ENCODE measurements at places on chromosomes 12 and 14. TPM values are rescaled to one million over a fixed set of nuclear protein-coding genes. Genes with fewer than 3 reads are reported as not detected.

- H3K36me3 ChIP-seq, result no peaks in the 10 kb centered on the region
- H3K4me1 ChIP-seq, result no peaks in the 10 kb centered on the region
- no peak for DNase-seq
- no peak overlapping the region for H3K4me3 ChIP-seq
- no peaks in the 10 kb centered on the region for H3K27me3 ChIP-seq
- H3K27ac ChIP-seq, result no peak overlapping the region
These were observed 16.8 kb downstream of the C14orf132 start for GRCh38 chr14:96055753-96056508.

DNA sequence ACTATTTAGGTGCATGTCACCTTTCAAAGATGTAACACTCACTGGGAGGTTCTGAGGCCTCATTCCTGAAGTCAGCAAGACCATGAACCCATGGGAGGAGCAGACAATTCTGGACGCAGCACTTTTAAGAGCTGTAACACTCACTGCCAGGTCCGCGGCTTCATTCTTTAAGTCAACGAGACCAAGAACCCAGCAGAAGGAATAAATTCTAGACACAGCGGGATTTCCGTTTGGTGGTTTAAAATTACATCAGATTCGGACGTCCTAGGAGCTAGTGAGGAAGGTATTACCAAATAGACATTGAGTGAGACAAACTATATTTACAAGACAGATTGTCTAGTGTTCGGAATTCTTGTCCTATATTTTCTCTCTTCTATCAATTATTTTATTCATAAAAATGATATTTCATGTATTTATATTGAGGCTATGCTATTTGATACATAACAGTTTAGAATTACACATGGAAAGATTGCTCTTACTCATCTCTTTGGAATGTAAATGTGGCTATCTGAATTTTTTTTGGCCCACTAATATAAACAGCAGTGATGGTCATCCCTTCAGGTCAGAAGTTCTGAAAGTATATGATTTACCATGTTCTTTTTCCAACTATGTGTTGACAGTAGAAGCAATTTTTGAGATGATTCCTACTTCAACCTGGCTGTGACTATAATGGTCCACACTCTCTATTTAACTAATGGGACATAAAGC is 1973.0 kb upstream of the FLRT2 start:
- H3K4me1 ChIP-seq, result no peaks in the 10 kb centered on the region
- no peak overlapping the region for H3K27ac ChIP-seq
- DNase-seq, result no peak

GRCh38 chr14:73713803-73714655 is at the start of gene PNMA1:
TSS of gene PNMA1 (minus strand) at chr14:73714384. CDS start at chr14:73713639, 745 bp downstream.
- H3K36me3 ChIP-seq, result no peaks in the 10 kb centered on the region
- H3K4me3 ChIP-seq, result peak within 1 kb of the TSS; percentile 96
- no peaks in the 10 kb centered on the region for H3K27me3 ChIP-seq

DNA sequence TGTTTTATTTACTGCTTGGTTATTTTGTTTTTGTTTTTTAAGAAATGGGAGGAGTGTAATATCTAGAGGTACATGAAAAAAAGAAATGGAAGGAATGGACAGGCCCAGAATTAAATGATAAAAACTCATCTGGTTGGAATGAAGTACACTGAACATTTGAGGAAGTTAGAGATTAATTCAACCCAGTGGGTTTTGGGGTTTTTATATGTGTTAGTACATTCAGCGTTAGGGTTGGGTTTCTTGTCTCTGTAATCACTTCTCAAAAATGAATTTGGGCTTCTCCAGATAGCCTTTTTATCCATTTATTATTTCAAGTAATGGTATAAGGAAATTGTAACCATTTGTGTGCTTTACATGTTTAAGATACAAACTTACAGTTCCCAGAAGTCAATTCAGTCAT is 19.5 kb upstream of the NUP107 start:
- no peak overlapping the region for H3K4me3 ChIP-seq
- no peak overlapping the region for H3K27ac ChIP-seq

The ESR2 gene
- 33.3 TPM for total RNA-seq

GRCh38 chr12:131368668-131369071 is 342.2 kb upstream of the SFSWAP start:
- H3K27ac ChIP-seq, result no peak overlapping the region
- peaks cover 27% of the 10 kb centered on the region for H3K4me1 ChIP-seq
- no peaks in the 10 kb centered on the region for H3K36me3 ChIP-seq
- peak; percentile 13 for DNase-seq
- no peak overlapping the region for H3K4me3 ChIP-seq
- no peaks in the 10 kb centered on the region for H3K27me3 ChIP-seq

DNA sequence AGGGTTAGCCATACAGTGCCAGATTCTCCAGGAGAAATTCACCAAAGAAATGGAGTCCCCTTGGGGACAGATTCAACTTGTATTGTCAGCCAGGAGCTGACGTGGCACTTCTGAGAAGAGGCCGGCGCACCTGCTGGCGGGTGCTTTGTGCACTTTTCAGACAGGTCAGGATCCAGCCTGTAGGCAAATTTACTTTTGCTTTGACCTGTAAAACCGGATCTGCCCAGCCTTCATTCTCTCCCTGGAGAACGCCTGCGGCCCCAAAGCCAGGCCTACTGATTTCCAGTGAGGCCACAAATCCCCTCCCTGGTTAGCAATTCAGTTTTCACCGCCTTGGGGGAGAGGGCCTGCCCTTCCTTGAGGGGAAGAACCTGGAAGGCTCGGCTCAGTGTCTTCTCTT is 17.4 kb downstream of the P2RX4 start:
- no peaks in the 10 kb centered on the region for H3K27me3 ChIP-seq
- no peak overlapping the region for H3K4me3 ChIP-seq
- H3K4me1 ChIP-seq, result no peaks in the 10 kb centered on the region

DNA sequence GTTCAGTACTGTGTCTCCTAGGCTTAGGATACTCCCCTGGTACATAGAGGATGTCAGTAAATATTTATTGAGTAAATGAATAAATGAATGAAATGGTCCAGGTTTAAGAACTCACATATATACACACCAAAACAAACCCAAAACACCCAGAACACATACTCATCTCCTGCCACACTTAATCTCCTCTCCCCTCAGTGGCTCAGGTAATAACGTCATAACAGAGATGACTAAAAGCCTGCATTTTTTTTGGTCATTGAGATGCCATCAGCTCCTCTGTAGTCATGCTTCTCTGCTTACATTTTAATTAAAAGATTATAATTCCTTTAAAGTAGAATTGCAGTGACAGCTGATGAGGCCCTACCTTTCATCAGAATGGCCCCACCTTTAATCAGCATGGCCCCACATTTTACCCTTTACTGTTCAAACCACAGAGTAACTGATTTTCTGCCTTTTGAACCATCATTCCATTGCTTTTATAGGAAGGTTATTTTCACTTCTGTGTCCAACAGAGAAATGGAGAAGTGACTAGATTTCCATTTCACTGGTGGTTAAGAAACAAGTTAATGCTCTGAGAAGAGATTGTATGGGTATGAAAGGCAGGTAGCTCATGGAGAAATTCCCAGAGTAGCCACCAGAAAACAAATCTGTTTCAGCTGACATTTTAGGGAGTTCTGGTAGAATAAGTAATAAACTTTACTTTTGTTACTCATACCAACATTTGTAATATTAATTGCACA is 193.4 kb upstream of the ATP2B1 start:
- no peak overlapping the region for H3K27ac ChIP-seq
- peaks cover 9% of the 10 kb centered on the region for H3K4me1 ChIP-seq
- H3K4me3 ChIP-seq, result no peak overlapping the region
- DNase-seq, result no peak

- no peak overlapping the region for H3K27ac ChIP-seq
- H3K4me1 ChIP-seq, result peaks cover 4% of the 10 kb centered on the region
- no peak for DNase-seq
- H3K27me3 ChIP-seq, result no peaks in the 10 kb centered on the region
- H3K4me3 ChIP-seq, result no peak overlapping the region
- no peaks in the 10 kb centered on the region for H3K36me3 ChIP-seq
These were observed 36.1 kb downstream of the CRY1 start for GRCh38 chr12:107057071-107057834.

DNA sequence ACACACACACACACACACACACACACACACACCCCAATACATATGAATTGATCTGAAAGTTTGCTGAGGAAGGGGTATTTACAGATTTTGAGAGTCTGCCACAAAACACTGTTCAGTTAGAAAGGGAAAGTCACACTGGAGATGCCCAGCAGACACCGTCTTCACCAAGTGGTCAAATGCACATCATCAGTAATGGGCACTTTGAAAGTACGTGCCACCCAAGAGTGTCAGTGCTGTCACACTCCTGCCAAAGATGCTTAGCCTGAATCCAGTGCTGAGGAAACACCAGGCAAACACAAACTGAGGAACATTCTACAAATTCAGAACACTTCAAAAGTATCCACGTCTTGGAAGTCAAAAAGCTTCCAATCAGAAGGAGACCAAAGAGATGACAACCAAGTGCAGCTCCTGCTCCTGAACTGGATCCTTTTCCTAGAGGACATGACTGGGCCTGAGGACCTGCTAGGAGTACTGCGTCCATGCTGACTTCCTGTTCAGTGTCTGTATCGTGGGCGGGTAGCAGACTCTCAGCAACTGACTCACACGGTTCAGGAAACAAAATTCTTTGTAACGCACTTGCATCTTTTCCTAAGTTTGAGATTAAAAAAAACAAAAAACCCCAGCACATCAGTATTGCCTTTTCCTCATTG is 18.6 kb downstream of the PSMC1 start:
- H3K4me3 ChIP-seq, result no peak overlapping the region
- H3K4me1 ChIP-seq, result peaks cover 19% of the 10 kb centered on the region
- H3K36me3 ChIP-seq, result no peaks in the 10 kb centered on the region
- no peak overlapping the region for H3K27ac ChIP-seq
- peak; percentile 14 for DNase-seq

The GLIPR1L1 gene
- total RNA-seq, result 1.9 TPM

The COQ5 gene
- 31.3 TPM for total RNA-seq

DNA sequence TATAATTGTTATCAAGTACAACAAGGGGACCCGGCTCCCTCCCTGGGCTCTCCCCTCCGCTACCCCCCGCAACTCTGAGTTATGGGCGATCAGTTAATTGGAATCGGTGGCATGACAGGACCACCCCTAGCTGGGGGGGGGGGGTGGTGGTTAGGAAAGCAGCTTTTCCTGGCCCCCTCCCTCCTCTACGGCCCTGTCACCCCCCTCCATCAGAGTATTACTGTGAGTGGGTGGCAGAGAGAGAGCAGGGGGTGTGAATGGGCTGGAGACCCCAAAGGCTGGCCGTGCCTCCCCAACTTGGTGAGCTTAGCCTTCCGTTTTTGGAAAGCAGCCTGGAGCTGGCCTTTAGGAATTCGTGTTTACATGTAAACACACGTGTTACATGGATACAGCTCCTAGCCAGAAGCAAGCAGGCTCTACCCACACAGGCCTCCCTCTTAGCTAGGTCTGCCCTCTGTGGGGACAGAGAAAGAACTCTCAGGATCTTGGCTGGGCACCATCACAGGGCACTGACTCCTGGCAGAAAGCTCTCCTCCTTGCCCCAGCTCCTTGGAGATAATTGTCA is 1.1 kb upstream of the HOXC4 start:
- H3K4me1 ChIP-seq, result peaks cover 10% of the 10 kb centered on the region
- no peak overlapping the region for H3K4me3 ChIP-seq
- no peaks in the 10 kb centered on the region for H3K27me3 ChIP-seq
- no peaks in the 10 kb centered on the region for H3K36me3 ChIP-seq

The SERPINA12 gene
- 0.25 TPM for total RNA-seq

DNA sequence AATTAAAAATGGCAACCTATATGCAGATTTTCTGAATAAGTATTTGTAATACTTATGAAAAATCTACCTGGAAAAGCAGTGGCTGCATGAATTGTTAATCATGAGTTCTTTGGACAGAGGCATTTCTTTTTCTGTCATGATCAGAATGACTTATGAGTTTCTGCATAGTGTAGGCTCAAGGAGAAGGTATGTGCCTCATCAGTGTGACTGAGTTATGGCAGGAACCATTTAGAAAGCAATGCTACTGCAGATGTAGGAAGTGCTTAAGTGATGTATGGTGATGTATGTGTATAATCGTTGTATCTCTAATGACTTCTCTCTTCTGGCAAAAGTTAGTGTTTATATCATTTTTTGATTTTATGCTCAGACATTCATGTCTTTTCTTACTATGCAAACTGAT is 816.4 kb upstream of the FBXO33 start:
- H3K36me3 ChIP-seq, result no peaks in the 10 kb centered on the region
- H3K27me3 ChIP-seq, result no peaks in the 10 kb centered on the region

The KRT82 gene
- total RNA-seq, result not detected

DNA sequence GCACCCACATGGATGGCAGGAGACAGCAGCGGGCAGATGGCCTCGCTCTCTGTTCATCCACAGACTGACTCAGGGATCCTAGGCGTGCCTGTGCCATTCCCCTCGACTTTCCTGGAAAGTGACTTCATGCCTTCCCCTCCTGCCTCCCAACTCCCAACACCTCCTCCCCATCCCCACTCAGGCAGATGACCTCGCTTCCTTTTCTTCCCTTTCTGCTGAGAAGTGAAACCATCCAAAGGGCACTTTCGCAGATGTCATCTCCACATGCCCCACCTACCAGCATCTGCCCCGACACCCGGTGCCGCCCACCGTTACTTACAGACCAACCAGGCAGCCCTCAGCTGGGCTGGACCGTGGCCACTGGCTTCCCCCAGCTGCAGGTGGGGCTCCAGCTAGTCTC is 29.6 kb downstream of the BEGAIN start:
- H3K4me3 ChIP-seq, result no peak overlapping the region
- no peak for DNase-seq
- no peak overlapping the region for H3K27ac ChIP-seq

GRCh38 chr12:122499991-122500684 is 594 bp downstream of the ZCCHC8 start:
- H3K4me1 ChIP-seq, result peaks cover 4% of the 10 kb centered on the region
- DNase-seq, result peak; percentile 58
- H3K4me3 ChIP-seq, result peak overlapping the region; percentile 90
- no peaks in the 10 kb centered on the region for H3K27me3 ChIP-seq
- peak overlapping the region; percentile 99 for H3K27ac ChIP-seq

- peaks cover 18% of the 10 kb centered on the region for H3K4me1 ChIP-seq
- no peaks in the 10 kb centered on the region for H3K27me3 ChIP-seq
- no peak for DNase-seq
- no peak overlapping the region for H3K27ac ChIP-seq
- H3K36me3 ChIP-seq, result no peaks in the 10 kb centered on the region
These were observed 1.9 kb upstream of the LLPH start for GRCh38 chr12:66132408-66132807.

The MORN3 gene
- total RNA-seq, result 46.1 TPM

DNA sequence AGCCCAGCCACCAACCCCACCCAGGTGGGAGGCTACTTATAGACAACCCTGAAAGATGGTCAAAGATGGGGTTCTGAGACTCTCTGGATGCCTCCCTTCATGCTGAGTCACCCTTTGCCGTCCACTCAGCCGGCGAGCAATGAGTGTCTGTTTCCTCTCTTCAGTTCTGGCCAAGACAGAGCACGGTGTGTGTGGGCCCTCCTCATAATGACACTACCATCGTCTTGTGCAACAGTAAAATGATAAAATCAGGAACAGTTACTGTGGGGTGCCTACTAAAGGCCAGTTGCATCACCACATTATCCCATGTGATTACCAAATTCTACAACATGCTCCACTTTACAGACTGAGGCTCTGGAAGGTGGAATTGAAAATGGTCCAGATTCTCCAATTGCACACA is 7.0 kb upstream of the BDKRB1 start:
- no peak for DNase-seq
- H3K27ac ChIP-seq, result no peak overlapping the region
- no peak overlapping the region for H3K4me3 ChIP-seq
- no peaks in the 10 kb centered on the region for H3K4me1 ChIP-seq
- H3K36me3 ChIP-seq, result no peaks in the 10 kb centered on the region
